ENCODE measurements at places on chromosomes 4 and X.

- DNase-seq: no peak
Observed at GRCh38 chrX:29687687-29688086, 527.7 kb upstream of the MAGEB2 start.

DNA sequence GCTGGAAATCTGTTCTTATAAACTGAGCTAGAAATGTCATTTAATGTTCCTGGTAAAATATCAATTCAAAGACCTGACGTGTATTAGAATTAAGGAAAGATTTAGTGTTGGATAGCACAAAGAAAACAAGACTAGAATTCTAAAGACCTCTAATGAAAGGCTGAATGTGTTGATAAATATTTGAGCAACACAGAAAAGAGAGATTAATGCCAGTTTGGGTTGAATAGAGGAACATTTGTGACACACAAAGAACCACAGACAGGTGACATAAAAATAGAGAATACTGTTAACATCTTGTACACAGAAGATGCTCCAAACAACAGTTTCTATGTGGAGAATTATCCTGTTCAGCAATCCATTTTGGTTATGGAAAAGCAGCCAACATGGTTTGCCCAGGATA, 222.1 kb upstream of the GALNT7 start:
- DNase-seq: no peak

DNA sequence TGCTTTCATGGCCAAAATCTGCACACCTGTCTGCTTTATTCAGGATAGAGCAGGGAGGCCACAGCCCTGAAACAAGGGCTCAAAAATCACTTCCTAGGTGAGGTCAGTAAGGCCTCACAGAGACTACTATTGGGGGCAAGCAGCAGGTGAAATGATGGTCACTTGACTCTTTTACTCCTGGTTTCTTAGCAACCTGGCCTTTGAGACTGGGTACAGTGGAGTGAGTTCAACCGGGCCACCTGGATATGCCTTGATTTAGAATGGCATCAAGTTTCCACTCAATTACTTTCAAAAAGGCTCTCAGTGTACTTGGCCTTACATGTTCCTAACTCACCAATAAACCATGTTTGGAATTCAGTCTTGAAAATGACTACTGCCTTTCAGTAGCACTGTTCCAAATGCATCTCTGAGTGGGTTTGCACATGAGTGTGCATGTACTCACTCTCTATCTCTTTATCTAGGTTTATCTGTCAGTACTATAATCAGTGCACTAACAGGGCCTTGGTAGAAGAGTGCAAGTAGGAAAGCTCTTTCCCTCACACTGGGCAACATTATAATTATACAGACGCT, 388.2 kb downstream of the OPHN1 start:
- DNase-seq: no peak

DNA sequence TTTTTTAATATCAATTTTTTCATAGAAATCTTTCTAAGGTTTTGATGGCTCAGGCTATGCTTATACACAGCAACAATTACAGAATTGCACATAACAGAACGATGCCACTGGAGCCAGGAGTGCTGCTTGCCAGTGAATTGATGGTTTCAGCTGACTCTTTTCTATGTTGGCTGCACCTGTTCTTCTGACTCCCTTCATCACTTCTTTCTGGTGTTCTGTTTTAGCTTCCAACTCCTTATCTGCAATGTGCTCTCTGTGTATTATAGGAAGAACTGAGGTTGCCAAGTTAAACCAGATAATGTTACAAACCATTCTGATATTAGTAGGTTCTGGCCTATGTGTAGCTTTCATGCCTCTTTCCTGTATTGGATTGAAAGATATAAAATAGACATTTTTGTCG, 11.6 kb upstream of the VEGFD start:
- DNase-seq: no peak

DNA sequence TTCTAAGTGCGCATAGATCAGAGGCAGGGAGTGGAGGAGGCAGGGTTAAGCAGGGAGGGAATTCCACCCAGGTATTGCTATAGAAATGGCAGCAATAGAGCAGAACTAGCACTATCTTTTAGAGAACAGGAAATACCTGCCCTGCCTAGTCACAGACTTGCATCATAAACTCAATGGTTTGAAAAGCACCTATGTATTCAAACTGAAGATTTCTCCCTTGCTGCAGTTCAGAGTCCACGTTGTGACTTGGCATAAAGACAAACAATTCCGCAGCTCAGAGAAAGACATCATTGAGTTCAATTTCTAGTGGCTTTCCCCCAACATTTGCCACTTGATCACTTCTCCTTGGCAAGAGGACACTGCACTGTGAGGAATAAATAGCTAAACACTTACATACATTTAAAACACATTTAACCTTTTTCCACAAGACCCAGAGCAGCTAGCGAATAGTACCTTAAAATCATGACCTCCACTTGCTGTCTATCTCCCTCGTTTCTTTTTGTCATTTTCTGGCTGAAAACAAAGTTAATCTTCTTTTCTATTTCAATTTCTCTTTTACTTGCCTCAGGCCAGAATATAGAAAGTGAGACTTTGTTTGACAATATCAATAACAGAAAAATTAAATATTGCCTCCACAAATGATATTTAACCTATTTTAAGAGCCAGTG, 42.4 kb downstream of the SLC7A11 start:
- no peak for DNase-seq

DNA sequence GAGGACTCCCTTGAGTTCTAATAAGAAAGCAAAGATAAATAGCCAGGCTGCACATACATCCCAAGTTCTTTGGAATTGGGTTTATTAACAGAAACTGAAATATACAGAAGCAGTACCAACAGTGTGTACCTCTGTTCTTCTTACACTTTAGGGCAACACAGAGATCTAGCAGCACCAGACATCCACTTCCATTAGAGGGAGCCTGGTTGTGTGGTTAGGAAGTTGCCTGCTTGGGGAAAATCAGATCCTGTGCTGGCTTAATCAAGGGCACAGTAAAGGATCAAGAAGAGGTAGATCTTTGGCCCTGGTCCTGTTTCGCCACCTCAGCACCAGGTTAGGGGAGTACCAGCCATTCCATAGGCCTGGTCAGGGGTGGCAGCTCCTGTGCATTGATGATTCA, 231.1 kb upstream of the ARHGAP24 start:
- DNase-seq: no peak

- no peak for DNase-seq
Observed at GRCh38 chrX:54810532-54810931, 3.0 kb downstream of the MAGED2 start.

GRCh38 chr4:89123451-89123851, 12.1 kb downstream of the TIGD2 start:
- no peak for DNase-seq

DNA sequence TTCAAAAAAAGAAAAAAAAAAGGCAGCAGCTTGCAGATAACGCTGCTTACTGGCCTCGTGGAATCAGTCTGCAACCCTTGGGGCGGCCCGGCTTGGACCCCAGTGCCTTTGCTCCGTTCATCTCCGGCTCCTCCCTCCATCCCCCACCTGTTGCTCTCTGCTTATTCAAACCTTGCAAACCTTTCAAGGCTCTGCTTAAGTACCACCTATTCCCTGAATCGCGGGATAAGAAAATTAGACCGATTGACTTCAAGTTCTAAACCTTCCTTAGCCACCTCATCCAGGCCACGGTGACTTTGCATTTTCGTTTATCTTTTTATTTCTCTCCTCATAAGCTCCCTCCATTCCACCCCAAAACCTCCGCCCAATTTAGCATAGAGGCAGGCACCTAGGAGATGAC, 1.4 kb upstream of the PHKA1 start:
- no peak for DNase-seq

DNA sequence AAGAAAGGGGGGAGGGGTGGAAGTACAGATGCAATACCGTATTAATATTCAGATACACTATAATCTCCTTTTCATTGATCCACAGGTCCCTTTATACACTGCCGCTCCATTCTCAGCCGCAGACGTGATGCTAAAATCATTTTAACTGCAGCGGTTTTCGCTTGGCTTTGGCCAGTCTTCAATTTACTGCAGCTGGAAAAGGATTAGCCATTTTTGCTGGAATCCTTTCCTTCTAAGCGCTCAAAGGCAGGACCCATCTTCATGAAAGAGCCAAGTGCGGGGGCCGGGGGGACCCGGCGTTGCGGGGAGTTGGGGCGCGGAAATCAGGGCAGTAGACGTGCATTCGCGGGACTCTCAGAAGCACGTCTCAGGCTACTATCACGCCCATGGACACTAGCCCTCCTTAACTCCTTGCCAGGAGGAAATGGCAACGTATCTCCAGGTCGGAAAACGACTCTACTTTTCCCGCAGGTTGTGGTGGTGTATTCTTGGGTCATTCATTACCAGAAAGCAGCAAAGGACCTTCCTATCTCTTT, 1.7 kb upstream of the PCDH10 start:
- DNase-seq: no peak
